Omental fat pad (tissue), 4 donors: ENCODE measurements at places on chromosomes 16 and 17.

- DNase-seq: no peak
Measured at GRCh38 chr16:76309639-76310335, 32.6 kb downstream of the CNTNAP4 start.

- DNase-seq: no peak
Measured at GRCh38 chr16:50252082-50252611, 14.2 kb upstream of the ADCY7 start.

DNA sequence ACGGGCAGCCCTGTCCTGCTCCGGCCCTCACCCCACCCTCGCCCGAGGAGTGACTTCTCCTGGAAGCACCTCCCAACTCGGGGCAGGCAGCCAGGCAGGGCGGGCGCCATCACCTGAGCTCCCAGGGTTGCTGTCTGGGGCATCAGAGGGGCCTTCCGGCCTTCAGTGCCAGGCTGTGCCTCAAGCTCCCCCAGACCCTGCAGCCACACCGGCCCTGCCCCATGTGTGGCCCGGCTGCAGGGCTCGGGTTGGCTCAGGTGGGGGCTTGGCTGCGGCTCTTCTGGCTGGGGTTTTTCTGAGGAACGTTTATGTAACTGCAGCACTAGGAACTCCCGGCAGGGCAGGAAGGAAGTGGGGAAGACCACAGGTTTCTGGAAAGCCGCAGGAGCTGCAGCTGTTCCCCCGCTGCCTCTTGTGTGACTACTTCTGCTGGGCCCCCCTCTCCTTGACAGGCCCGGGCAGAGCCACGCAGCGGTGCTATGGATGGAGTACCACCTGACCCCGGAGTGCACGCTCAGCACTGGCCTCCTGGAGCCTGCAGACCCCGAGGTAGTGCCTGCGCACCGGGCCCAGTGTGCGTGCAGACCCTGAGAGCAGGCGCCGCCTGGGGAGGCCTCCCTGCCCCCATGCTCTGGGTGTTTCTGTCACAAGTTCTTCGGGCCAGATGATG is 45.6 kb downstream of the PRMT7 start:
- DNase-seq: no peak

- no peak for DNase-seq
Measured at GRCh38 chr17:57092171-57092570, 7.1 kb downstream of the AKAP1 start.

GRCh38 chr16:47920709-47921108 is 235.1 kb downstream of the ABCC12 start:
- no peak for DNase-seq

GRCh38 chr17:16430650-16431049 is 15.3 kb downstream of the TRPV2 start:
- DNase-seq: no peak

DNA sequence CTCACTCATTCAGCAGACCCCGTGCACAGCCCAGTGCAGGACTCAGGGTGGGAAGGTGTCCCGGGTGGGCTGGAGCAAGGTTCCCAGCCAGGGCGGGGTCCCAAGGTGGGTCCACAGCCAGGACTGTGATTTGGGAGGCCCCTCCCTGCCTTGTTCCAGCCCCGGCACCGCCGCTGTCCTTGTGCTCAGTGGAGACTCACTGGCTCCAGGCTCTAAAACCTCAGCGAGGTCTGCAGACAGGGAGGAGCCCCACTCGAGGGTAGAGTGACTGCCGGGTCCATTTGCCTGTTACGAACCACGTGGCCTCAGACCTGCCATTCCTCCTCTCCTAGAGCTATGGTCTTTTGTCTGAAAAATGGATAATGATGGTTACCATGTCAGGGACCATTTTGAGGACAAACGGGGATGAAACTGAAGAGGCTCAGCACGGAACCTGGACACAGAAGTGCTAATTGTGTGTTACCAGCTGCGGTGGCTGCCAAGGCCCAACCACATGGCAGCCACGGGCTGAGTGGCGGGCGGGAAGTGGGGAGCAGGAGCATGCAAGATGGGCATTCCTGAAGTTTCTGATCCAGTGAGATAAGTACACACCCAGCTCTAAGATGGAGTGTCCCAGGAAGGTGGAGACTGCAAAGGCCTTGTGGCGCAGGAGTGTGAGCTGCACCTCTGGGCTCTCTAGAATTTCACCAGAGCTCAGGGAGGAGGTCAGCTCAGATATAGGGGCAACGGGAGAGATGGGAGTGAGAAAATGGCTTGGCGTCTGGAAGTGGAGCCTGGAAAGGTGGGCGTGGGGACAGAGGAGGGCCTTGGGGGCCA is 317.6 kb downstream of the SEC14L1 start:
- DNase-seq: no peak

- no peak for DNase-seq
Measured at GRCh38 chr17:7700510-7700909, 4.5 kb upstream of the EFNB3 start.

DNA sequence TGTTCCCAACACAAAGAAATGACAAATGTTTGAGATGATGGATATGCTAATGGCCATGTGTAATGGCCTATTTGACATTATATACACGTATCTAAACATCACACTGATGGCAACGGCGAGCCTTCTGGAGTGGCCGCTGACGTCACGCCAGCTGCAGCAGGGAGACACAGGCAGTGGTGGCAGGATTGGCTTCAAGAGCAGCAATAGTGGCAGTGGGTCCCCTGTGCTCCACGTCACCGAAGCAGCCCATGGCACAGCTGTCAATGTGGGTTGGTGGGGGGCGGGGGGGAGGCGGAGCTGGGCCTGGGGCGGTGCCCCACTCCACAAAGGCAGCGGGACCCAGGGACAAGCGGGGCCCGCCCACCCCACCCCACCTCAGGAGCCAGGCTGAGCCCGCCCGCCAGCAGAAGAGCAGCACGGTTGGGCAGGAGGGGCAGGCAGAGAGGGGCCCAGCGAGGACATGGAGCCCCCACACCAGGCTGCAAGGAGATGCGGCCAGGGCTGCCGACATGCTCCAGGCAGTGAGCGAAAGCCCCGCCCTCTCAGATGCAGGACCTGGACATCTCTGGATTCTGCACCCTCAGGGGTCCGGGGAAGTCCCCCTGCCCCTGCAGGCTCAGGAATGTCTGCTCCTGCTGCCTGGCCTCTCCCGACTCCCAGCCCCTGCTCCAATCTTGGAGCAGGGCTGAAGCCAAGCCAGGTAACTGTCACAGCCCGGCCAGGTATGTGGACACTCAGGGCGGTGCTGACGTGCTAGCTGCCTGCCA is 64.6 kb downstream of the USP32 start:
- no peak for DNase-seq

GRCh38 chr17:73588891-73589290 is 55.4 kb downstream of the SDK2 start:
- no peak for DNase-seq

- DNase-seq: no peak
Measured at GRCh38 chr16:63703612-63704011, 1418.3 kb downstream of the CDH11 start.

DNA sequence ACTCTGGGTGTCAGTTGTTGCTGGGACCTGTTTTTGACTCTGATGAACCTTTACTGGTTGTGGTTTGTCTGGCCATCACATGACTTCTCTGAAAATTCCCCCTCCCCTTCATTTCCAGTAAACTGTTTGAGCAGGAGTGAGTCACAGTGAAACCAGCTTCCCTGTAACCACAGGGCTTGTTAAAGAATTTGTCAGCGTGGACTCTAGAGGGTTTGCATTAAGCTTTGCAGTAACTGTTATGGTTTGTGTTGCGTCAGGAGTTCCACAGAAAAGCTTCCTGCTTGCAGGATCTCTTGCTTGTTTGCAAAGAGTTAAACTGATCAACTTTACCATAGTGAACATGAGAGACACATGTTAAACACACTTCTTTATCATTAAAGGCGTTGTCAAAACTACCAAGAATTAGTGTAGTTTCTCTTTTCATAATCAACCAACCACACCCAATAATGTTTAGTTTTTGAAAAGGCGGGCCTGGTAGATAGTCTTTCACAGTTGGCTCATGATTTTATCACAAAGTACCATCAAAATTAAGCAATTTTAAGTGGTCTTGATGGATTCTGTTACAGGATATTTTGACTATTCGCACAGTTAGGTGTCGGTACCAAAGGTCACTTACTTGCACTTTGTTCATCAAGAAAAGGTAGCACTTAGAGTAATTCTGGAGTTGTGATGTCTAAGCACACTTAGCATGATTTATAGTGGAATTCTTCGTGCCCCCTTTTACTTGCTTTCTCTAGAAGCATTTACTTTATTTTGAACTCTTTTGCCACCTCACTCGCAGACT is 79.3 kb downstream of the VMP1 start:
- no peak for DNase-seq

- no peak for DNase-seq
Measured at GRCh38 chr16:53281280-53281679, 153.0 kb upstream of the RBL2 start.

- peak; percentile 49 for DNase-seq
Measured at GRCh38 chr17:82767041-82767754, 15.3 kb downstream of the TBCD start.

DNA sequence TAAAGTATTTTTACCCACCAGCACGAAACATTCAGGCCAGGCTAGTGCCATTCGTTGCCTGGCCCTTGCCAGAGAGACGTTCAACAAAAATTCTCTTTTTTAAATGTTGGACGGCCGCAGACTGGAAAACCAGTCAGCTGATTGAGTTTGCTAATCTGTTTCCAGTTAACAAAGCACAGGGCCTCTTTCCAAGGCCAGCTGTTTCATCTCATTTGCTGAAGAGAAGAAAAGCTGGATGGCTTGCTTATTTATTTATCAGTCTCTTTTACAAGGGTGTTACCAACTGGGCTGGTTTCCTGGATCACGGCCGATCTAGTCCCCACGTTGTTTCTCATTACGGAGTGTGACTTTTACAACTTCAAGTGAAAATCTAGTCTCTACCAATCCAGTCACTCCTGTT is 418.7 kb upstream of the DYNLRB2 start:
- DNase-seq: no peak

GRCh38 chr17:79914813-79915740 is 75.8 kb upstream of the CBX4 start:
- DNase-seq: no peak

DNA sequence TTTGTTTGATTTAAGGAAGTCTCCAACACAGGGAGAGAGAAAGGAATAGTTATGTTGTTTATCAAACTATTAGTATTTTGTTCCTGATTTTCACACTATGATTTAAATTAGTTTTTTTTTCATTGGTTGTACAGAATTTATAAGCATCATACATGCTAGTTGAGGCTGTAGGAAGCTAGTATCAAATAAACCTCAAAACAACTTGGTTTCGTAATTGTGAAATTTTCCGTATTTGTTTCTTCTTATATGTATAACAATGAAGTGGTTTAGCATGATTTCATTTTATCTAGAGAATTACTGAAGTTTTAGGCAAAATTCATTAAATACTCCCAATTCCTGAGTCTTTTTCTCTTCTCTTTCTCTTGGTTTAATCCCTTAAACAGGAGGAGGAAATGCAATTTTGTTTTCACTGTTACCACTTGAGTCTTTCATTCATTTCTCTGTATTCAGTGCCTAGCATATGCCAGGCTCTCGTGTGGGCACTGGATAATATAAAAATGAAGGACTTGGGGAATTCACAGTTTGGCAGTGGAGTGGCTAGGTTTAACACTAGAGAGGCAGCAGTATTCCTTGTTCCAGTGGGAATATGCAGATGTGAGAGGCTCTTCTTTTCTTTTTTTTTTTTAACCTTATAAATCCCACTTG is 1.8 kb downstream of the CYLD start:
- DNase-seq: no peak

- no peak for DNase-seq
Measured at GRCh38 chr16:72203401-72203800, 31.4 kb upstream of the PMFBP1 start.

GRCh38 chr17:13601776-13602551 is at the start of gene HS3ST3A1:
HS3ST3A1 (minus strand) TSS chr17:13601929; CDS start chr17:13601129, 800 bp downstream.
- no peak for DNase-seq

GRCh38 chr17:71764505-71764904 is 356.3 kb upstream of the SOX9 start:
- no peak for DNase-seq

DNA sequence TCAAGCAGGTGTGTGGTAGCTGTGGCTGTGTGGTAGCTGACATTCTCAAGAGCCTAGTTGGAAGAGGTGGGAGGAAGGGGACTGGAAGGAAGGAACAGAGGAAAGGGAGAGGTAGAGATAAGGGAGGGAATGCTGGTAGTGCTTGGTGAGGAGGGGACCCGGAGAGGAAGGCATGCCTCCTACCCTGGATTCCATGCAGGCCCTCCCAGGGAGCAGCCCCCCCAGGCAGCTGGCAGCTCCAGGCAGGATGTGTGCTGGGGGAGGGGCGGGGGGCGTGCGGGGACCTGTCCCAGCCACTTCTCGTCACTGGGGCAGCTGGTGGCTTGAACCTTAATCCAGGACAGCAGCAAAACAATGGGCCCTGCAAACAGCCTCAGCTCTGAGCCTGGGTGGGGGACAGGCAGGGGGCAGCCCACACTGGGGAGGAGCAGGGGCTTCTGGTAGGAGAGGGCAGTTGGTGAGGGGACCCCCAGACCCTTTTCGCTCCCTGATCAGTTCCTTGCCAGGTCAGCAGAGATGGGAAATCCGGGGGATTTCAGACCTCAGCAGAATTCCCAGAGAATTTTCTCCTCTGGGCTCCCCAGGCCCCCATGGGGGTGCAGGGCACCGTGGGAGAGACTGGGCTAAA is 27.1 kb downstream of the ARHGAP23 start:
- no peak for DNase-seq

- no peak for DNase-seq
Measured at GRCh38 chr17:48595278-48595999, 1.9 kb upstream of the HOXB5 start.

DNA sequence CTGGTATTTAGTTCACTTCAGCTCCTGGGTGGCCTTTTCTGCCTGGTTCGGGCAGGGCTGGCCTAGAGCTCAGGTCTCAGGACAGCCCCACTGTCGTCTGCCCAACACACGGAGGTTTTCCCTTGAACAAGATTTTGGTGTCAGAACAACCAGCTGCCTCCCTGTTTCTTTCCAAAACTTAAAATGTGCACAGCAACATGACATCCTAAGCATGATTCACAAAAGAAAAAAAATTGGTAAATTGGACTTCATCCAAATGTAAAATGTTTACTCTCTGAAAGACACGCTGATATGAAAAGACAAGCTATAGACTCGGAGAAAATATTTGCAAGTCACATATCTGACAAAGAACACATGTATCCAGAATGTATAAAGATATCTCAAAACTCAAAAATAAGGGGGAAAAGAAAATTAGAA is 197.8 kb upstream of the CHMP6 start:
- no peak for DNase-seq
